Central memory CD8-positive, alpha-beta T cell (primary cell): ENCODE measurements at places on chromosomes 4 and X.

DNA sequence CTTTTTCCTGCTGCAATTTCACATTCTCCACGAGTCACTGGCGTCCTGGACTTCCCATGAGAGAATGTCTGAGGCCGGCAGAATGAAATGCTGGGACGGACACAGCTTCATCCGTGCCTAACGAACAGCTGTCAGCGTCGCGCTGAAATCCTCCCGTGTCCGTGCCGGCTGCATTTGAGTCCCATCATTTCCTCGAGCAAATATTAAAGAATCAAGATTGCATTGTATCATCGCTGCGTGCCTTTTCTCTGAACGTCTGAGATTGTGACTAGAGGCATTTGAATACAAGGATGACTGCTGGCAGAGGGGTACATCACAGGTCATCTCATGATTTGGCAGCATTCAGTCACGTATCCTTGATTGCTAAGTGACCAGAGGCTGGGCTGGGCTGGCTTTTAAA, 279.9 kb downstream of the ASMT start:
- DNase-seq = no peak

DNA sequence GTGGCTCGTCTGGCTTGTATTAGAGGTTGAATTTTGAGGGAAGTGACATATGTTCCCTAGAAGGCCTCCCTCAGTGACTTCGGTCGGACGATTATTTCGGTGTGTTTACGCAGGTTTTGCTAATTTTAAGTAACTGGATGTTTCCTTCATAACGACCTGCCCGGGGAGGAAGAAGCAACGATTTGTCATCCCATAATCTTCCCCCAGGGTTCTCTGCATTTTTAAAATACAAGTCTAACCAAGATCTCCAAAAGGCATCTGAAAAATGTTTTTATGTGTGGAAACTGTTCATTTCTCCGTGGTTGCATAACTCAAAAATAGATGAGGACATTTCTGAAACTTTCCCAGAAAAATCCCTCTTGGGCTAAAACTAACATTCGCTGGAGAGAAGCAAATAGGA, 195.4 kb downstream of the SHOX start:
- no peak for DNase-seq

GRCh38 chr4:83387012-83387411, 52.4 kb upstream of the HPSE start:
- DNase-seq = no peak

DNA sequence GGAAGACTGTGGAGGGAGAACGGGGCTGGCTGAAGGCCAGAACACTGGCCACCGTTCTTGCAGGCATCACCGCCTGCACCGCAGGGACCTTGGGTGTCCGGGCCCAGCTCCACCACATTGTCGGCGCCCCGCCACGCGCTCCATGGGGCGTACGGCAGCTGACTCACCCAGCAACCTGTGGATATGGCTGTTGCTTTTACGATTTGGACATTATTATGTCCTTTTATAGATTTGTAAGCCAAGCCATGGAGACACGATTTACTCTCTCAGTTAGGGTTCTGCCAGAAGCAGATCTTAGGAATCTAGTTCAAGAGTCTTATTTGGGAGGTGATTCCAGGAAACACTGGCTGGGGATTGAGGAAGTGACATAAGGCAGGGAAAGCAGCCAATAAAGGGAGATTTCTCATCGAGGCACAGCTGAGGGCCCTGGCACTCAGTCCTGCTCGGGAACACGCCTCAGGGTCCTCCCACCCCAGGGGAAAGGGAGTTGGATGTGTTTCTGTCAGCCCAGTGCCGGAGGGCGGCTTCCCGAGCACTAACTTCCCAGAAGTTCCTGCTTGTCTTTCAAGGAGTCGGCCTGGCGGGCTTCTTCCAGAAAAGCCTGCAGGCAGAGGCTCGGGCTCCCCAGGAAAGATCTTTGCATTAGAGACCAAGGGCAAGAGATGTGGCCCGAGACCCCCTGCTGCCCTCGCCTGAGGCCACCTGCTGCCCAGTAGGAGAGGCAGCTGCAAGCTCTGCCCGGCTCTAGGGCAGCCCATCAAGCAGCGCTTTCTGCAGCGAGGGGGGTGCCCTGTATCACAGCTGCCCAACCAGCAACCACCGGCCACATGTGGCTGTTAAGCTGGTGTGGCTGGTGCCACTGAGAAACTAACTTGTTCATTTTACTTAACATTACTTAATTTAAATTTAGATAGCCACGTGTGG, 52.9 kb downstream of the CRMP1 start:
- DNase-seq = no peak

GRCh38 chr4:94533405-94534223, 81.9 kb downstream of the PDLIM5 start:
- DNase-seq = no peak

DNA sequence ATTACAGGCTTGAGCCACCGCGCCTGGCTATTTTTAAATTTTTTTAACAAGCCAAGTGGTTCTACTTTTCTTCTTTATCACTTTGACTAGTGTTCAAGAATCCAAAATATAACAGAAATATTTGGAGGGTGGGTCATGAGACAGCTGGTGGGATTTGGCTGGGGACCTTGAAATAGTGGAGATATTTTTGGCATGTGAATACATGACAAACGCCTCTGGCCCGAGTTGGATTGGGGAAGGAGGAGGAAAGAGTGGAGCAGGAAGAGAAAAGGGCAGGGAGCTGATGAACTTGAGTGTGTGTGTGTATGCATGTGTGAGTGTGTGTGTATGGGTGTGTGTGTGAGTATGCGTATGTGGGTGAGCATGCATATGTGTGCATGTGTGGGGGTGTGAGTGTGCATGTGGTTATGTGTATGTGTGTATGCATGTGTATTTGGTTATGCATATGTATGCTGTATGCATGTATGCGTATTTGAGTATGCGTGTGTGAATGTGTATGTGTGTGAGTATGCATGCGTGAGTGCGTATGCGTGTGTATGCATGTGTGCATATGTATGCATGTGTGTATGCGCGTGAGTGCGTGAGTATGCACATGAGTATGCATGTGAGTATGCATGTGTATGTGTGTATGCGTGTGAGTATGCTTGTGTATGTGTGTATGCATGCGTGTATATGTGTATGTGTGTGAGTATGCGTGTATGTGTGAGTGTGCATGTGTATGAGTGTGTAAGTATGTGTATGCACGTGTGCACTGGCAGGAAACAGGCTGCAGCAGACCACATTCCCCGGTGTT, 49.6 kb downstream of the JADE1 start:
- DNase-seq = no peak

- DNase-seq = no peak
Measured at GRCh38 chr4:188781655-188782054, 642.4 kb downstream of the TRIML1 start.

GRCh38 chr4:119268466-119268865, 53.5 kb downstream of the FABP2 start:
- DNase-seq = no peak

DNA sequence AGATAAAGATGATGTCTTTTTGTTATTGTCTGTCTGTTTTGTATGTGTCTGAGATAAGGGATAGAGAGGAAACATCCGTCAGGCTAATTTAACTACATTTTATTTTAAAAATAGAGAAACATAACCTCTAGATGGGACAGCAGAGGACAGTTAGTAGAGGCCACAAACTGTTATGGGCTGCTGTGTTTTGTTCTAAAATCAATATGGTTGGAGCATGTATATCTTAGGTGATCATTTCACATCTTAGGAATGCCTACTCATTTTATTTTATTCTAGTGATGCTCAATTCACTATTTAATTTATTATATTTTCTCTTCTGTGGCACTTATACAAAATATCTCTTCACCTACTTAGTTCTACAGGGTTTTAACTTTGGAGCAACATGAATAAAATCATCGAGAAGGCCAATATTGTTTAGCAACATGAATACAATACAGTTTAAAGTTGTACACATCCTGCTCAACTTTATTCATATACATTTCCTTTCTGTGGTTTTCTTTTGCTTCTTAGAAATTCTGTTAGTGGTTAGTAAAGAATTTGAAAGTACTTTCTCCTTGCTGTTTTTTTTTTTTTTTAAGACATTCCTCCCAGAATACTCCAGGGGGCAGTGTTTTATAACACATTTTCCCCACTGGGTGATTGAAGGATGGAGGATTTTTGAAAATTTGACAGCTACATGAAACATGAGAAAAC, 392.9 kb downstream of the UNC5C start:
- no peak for DNase-seq

DNA sequence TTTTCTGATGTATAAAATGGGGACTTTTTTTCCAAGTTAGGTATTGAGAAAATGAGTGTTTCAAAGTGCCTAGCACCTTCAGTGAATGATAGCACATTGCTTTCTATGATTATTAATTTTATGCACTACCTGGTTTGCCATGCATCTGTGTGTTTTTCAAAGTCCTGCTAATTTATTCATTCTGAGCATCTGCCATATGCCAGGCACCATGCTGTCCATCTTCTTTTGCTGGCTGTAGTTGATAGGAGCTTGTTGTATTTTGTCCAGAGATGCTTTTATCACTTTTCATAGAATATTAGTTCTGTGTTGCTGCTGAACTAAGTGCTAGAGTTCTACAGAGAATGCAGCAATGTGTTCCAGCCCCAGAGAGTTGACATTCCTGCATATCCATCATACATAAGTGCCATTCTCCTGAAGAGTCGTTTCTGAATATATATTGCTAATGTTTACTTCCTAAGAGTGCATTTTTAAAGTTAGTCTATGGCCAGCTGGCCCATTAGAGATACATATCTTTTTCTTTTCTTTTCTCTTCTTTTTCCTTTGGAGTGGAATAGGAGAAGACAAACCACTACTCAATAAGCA, 49.0 kb upstream of the CLNK start:
- no peak for DNase-seq
